ENCODE measurements at places on chromosomes 11 and 22.

- DNase-seq, result no peak
These were observed 30.4 kb downstream of the KIF18A start for GRCh38 chr11:28077521-28077920.

DNA sequence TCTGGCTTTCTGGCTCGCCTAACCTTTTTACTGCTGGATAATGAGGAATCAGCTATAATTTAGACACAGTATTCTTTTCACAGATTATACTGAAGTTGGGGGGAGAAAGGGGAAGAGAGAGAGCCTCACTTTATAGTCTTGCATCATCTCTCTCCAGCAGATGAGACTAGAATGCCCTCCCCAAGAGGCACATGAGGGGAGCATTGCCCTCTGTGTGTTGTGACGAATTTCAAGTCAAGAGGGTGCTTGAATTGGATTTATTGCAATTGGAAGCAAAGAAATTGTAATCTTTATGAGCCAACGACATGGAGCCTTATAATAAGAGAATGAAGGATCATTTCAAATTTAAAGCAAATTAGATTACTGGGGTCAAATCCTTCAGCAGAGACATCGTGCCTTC lies 17.6 kb upstream of the CADM1 start:
- DNase-seq, result no peak

- no peak for DNase-seq
These were observed 51.2 kb downstream of the MRTFA start for GRCh38 chr22:40585310-40585751.

DNA sequence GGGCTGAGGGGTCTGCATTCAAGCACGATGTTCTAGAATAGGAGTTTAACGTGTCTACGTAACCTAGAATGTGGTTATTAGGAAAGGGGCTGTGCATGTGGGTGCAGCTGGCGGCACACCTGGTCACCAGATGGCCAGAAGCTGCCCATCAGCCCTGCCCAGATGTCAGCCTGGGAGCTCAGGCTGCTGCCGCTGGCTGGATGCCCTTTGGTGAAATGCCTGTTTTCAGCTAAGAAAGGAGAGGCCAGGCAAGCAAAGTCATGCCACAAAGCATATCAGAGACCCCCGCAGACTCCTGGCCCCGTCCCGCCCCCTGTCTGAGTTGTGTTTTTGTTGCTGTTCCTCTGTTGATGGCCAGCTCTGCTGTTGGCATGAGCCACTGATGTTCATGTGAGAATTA lies 11.3 kb upstream of the ADORA2A start:
- DNase-seq, result no peak

- no peak for DNase-seq
These were observed 4.9 kb upstream of the WNT11 start for GRCh38 chr11:76210931-76211851.

- no peak for DNase-seq
These were observed 76.9 kb upstream of the CTSC start for GRCh38 chr11:88414385-88414861.
